ENCODE measurements at places on chromosomes 16 and 17.

DNA sequence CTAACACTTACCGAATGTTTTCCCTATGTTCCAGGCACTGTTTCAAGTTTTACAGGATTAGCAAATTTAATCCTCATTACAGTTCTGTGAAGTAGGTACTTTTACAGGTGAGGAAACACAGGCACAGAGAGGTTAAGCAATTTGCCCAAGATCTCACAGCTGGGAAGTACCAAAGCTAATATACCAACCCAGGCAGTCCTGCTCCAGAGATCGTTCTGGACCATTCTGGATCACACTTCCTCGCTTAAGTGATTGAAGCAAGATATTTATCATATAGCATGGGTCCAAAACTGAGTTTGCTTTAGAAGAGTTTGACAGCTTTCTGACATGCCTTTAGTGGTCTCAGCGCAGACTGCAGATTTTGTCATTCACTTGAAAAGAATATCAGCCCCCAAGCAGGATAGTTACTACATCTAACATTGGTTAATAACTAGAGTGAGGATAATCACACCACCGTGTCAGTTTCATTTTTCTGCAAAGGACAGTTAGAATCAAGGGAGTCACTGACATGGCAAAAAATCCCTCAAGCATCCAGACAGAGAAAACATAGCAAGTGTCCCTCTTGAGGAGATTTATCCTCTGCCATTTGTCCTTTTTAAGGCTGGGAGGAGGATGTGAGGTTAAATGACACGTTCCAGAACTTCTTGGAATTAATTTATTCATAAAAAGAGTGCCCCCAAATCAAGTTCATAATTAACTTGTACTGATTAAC, 5.1 kb downstream of the HS3ST3B1 start:
- no peak for DNase-seq

DNA sequence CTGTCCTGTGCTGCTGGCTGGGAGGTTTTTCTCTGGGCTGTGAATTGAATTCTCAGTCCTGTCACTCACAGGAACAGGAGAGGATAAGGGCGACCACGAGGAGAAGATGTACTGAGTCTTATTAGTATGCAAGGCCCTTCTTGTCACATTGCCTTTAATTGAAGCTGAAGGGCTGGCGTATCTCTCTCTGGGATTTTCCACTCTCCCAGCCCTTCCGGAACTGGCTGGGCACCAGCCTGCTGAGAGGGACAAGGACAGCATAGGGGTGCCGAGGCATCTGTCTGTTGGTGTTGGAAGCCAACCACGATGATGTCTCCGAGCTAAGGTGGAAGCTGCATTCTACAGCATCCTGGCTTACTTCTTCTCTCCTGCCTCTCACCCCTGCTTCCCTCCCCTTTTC, 33.2 kb downstream of the GPRC5B start:
- DNase-seq: no peak

DNA sequence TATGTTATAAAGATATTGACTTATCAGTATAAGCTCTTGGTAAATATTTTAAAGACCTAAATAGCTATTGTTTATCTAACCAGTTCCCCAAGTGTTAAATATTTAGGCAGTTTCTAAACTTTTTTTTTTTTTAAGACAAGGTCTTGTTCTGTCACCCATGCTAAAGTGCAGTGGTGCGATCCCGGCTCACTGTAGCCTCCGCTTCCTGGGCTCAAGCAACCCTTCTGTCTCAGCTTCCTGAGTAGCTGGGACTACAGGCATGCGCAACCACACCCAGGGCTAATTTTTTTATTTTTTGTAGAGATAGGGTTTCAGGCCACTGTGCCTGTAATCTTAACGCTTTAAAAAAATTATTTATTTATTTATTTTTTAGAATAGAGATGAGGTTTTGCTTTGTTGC, 43.5 kb downstream of the SNX29 start:
- DNase-seq: no peak

DNA sequence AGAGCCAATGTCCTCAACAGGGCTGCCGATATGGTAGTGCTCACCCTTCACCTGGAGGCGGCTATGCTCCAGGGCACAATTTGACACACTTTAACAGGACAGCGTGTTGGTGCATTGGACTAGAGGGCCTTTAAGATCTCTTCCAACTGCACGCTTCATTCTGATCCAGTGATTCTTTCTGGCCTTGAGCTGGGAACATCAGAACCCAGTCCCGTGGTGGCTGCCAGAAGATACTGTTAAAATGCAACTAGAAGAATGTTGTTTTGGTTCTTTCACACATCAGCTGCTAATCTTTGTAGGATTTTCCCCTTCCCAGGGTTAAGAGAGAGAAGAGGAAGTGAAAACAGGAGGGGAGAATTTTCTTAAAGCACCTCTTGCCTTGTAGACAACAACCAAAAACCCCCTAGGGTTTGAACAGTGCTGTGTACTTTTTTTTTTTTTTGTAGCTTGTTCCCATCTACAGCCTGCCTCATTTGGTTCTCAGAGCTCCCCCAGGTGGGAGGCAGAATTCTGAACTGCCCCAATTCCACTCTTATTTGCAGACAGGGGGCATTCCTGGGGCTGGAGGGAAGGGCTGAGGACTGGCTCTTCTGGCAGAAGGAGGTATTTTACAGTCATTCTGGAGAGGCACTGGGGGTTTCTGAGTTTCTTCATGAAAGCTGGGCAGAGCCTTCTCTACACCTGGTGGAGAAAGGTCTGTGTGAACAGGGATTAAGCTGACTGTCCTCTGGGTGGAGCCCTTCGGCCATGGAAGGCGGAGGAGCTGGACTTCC, 32.4 kb downstream of the SMARCE1 start:
- DNase-seq: peak; percentile 73

DNA sequence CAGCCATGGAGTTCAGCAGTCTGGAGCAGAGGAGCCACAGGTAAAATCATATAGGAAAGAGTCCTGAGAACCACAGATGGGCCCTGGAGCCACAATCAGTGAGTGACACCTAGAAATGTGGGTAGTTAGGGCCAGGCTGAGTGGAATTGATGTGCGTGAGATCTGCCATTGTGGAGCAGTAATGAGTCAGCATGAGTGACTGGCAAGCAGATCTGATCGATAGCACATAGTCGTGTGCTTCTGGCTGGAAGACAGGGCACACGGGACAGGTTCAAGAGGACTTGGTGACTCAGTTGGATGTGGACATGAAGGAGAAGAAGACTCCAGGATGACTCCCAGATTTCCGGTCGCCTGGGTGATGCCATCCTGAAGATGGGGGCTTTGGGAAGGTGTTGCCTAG, 12.3 kb downstream of the ADORA2B start:
- no peak for DNase-seq

DNA sequence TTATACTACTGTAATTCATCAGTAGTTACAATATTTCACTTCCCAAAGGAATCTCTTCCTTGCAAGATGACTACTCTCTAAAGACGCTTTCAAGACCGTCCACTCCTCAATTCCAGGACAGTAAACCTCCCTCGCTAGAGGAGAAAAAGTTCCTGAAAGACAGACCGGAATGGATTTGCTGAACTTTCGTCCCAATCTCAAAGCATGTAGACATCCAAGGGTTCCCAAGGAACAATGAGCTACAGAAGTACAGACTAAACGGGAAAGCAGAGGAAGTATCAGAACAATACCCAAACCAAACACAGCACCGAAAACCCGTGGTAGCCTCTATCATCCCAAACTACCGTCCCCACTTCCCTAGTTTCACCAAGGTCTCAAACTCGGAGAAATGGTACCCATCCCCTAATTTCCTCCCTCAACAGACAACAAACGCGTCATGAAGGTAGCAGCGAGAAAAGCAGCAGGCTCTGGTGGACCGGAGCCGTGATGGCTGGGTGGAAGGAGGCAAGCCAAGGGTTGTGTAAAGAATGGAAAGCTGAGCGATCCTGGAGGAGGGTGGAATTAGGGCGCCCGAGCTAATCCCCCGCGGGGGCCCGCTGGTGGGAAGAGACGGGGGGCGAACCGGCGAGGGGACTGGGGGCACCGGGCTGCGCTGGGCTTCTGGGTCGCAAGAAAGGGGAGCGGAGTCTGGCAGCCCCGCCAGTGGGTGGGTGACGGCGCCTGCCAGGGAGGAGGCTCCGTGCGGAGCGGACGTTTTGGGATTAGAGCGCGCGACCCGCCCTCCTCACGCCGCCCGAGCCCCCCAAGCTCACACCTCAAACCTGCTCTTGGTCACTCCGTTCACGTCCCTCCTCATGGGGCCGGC, 647 bp downstream of the FBXL20 start:
- DNase-seq: peak; percentile 6

DNA sequence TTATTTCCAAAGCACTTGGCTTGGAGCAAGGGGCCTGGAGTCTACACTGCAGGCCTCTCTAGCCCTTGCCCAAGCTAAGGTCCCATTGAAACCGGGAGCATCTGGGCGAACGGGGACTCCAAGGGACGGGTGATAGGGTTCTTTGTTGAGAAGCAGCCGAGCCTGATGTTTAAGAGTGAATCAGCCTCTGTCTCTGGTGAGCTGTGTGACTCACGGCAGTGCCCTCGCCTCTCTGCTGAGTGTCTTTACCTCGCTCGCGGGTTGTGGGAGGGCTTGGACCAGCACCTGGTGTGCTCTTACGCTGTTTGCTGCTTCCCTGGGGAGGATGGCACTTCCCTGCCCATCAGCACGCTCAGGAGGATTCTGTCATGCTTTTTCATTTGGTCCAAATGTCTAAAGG, 1.3 kb downstream of the HGS start:
- no peak for DNase-seq

- DNase-seq: no peak
Observed at GRCh38 chr17:6536053-6536452, 20.3 kb downstream of the PITPNM3 start.

GRCh38 chr16:48155926-48156789, at the start of gene ABCC12:
TSS of gene ABCC12 (minus strand) at chr16:48155993. CDS start at chr16:48146424, 9,569 bp downstream.
- no peak for DNase-seq

- DNase-seq: peak; percentile 87
Observed at GRCh38 chr17:42248351-42249179, 27.6 kb downstream of the STAT5B start.

DNA sequence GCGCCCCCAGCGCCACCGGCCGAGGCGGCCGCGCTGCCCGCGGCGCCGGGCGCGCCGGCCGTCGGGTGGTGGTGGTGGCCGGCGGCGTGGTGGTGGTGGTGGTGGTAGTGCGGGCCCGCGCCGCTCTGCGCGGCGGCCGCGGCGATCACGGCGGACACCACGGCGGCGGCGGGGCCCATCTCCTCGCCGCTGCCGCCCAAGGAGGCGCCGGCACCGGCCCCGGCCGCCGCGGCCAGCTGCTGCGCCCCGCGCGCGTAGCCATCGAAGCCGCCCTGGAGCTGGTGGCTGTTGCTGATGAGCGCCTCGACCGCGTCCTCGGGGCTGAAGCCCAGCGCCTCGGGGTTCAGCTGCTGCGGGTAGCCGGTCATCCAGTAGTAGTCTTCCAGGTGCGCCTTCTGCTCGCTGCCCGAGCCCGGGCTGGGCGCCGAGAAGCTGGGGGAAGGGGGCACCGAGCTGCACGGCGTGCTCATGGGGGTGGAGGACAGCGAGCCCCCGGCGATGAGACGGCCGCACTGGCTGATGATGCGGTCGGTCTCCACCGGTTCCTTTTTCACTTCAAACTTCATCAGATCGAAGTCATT, 1.2 kb downstream of the MAF start:
- DNase-seq: peak; percentile 14

GRCh38 chr16:2457267-2457666, 2.6 kb upstream of the TEDC2 start:
- DNase-seq: no peak

DNA sequence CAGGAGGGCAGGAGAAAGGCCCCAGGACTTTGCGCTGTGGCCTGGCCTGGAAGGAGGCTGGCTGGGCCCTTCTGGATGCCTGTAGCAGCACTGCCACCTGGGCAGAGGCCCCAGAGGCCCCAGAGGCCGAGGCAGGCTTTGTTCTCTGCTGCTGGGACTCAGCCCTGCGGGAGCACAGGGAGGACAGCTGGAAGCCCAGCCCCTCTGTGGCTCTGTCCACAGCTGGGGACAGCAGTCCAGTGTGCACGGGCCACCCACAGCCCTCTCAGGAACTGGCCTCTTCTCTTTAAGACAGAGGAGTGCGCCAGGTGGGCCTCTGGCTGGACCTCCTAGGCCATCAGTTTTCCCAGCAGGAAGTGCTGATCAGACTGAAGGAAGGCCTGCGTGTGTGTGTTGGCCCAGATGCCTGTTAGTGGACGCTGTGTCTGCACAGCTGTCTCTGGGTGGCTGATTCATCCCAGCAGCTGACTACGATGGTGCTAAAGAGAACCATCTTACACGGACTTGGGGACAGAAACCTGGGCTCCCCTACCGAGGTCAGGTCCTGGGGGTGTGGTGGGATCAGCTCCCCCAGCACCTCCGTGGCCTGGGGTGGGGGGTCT, 26.9 kb upstream of the ZNF750 start:
- DNase-seq: no peak

DNA sequence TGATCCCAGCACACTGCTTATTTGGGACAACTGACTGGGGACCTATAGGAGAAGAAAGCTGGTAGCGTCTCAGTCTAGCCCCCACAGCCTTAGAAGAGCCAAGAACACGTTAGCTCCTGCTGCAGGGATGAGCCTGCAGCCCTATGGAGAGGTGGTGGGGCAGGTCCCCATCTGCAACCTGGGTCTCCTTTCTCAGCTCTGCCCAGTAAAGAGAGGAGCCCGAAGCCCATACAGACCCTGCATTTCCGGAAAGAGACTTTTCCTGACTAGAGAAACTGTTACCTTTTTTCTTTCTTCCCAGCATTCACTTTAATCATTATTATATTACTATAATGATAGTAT, 788 bp downstream of the METTL22 start:
- no peak for DNase-seq

- DNase-seq: peak; percentile 16
Observed at GRCh38 chr17:57086069-57086930, 1.3 kb downstream of the AKAP1 start.

- DNase-seq: no peak
Observed at GRCh38 chr17:55705847-55706246, 16.8 kb downstream of the TMEM100 start.

GRCh38 chr16:24729951-24730815, 732 bp downstream of the TNRC6A start:
- DNase-seq: peak; percentile 4

DNA sequence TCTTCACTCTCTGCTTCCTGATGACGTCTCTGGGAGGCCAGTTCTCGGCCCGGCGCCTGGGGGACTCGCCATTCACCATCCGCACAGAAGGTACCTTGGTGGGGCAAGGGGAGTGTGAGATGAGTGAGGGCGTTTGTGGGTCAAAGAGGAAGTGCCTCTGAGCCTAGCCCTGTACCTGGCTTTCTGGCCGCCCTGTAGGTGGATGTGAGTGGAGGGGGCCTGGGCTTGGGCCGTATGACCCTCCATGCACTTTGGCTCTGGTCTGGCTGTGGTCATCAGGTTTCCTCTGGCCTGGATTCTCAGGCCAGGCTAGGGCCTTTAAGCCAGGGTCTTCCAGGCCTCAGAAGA, 4.6 kb downstream of the MGAT5B start:
- DNase-seq: no peak

Data from CD4-positive, alpha-beta T cell treated with Interleukin-1 beta for 1 hour (primary cell).